ENCODE measurements at places on chromosomes 2 and 18. TPM values are rescaled to one million over a fixed set of nuclear protein-coding genes. Genes with fewer than 3 reads are reported as not detected.

Gene DCDC2C
- total RNA-seq, result not detected

Gene PER2
- 11.3 TPM for total RNA-seq

Gene SERPINB12
- total RNA-seq, result 1.4 TPM

Gene LIMS3
- total RNA-seq, result not detected

Gene FABP1
- total RNA-seq, result not detected

Gene ABCB11
- total RNA-seq, result 0.26 TPM
